ENCODE measurements at places on chromosomes 5 and 9. TPM values are rescaled to one million over a fixed set of nuclear protein-coding genes. Genes with fewer than 3 reads are reported as not detected.

DNA sequence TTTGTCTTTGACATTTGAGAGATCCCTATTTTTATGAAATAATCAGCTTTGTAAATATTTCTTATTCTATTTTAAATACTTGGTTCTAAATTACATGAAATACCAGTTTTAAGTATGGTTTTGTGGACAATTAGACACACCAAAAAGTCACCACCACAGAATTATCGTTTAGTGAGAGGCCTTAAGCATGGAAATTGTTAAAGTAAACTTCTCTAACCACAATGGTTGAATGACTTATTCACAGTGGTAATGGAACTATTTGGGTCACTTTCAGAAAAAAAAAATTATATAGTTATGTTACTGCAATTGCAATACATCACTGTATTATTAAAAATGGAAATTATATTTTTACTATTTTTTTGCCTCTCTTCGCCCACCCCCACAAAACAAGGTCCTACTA is 1252.5 kb downstream of the EFNA5 start:
- DNase-seq: peak; percentile 55

DNA sequence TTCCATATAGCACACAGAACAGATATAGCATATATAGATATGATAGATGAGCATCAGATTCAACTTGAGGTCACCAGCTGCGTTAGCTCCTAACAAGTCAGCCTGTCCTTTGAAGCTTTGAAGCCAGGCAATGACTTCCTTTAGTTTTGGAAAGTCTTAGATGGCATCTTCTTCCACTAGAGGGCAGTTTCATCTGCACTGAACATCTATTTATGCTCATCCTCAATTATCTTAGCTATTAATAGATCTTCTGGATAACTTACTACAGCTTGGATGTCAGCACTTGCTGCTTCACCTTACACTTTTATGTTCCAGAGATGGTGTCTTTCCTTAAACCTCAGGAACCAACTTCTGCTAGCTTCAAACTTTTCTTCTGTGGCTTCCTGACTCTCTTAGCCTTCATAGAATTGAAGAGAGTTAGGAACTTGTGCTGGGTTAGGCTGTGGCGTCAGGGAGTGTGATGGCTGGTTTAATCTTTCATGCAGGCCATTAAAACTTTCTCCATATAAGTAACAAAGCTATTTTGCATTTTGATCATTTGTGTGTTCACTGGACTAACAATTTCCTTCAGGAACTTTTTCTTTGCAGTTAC is 1401.4 kb downstream of the EFNA5 start:
- peak; percentile 24 for DNase-seq

DNA sequence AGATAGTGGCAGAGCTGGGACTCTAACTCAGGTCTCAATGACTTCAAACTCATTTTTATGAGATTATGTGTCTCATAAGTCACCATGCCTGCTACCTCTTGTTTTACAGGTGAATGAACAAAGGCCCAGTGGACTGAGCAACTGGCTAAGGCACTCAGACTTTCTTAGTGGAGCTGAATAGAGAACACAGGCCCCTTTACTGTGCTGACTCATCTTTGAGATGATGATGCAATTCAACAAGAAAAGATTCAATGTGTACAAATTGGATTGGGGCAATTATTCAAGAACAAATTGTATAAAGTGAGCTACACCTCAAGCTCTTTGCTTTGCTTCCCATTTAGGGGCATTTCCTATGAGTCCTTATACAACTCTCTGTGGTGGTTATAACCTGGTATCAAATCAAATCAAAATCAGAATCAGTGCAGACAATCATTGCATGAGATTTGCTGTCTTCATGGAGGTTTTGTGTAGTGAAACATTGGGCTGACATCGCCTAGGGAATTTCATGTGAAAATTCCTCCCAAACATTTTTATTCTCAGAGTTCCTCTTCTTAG is 84.3 kb upstream of the PPP2R2B start:
- DNase-seq: peak; percentile 15

- DNase-seq: no peak
Measured at GRCh38 chr9:76101491-76101890, 211.0 kb downstream of the PCSK5 start.

- no peak for DNase-seq
Measured at GRCh38 chr5:22488427-22488826, 364.7 kb downstream of the CDH12 start.

NOXA1 gene
- total RNA-seq: not detected

GRCh38 chr5:56815658-56816545 is 553 bp downstream of the MAP3K1 start:
- peak; percentile 40 for DNase-seq

GRCh38 chr5:119019949-119020348 is 31.6 kb upstream of the DTWD2 start:
- DNase-seq: peak; percentile 49

- peak; percentile 59 for DNase-seq
Measured at GRCh38 chr9:95131023-95131943, 186.2 kb downstream of the FANCC start.

GLRA1 gene
- total RNA-seq: not detected

GRCh38 chr9:129472651-129473102 is 148.2 kb downstream of the C9orf50 start:
- DNase-seq: peak; percentile 71

DNA sequence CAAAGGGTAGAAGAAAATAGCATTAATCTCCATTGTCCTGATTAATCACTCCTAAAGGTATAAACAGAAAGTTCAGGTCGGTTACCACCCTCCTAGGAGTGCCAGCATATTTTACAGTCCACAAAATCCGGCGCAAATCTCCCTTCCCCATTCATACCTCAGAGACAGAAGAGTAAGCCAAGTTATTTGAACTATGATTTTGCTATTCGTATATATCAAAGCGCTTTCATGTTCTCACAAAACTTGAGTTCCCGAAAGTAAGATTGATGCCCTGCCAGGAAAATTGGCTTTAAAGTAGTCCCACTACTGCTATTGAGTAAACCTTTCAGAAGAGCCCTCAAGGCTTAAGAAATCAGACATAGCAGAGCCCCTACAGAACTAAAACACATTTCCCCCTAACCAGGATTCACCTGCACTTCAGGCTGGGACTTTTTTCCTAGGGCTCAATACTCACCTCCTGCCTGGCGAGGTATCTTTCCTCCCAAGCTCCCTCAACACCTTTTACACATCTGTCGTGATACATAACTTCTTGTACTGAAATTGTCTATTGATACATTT is 21.8 kb upstream of the TRIM36 start:
- no peak for DNase-seq

DNA sequence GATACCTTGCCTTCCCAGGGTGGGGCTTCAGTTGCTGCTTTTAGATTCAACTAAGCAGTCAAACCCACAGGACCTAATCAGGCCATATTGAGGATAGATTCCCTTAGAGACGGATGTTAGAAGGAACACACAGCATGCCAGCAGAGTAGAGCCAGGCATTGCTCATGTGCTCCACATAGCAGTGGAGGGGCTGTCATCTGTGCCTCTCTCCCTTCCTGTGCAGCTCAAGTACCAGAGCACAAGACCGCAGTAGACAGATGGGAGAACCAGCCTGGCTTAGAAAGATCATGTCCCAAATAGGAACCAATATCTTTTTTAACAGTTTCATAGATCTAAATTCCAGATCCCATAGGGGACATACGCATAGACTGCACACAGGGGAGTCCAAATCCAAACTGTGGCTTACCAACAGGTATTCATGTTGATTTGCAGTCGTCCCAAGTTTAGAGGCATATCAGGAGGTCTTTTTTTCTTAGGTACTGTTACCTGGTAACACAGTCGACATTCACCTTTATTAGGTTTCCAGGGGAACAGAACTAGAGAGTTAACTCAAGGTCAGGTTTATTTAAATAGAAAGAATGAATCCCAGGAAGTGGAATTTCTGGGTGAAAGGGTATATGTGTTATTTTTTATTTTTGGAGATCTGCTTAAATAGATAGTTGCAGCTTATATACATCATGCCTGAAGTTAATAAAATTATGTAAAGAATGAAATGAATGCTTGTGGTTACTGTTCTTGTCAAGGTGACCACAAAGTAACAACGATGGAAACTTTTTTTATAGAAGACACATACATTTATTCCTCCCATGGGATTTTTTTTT is 43.5 kb upstream of the PCAT7 start:
- DNase-seq: no peak

SPDL1 gene
- 87.6 TPM for total RNA-seq

DNA sequence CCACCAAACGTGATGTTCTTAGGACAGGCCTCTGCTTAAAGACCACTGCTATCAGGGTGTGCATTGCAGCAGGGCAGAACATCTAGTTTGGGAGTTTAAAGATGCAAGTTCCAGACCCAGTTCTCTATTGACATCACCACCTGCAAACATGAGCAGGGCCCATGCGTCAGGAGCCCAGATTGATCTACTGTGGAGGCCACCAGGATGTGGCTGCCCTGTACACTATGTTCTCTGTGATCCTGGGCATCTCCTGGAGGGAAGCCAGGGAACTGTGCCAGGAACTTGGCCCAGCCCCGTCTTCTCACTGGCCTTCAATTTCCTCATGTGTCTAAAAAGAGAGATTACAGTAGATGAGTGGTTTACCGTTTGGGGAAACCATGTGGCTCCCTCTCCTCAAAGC is 87.1 kb downstream of the PDE6A start:
- peak; percentile 75 for DNase-seq

KLF4 gene
- 5.0 TPM for total RNA-seq

DNA sequence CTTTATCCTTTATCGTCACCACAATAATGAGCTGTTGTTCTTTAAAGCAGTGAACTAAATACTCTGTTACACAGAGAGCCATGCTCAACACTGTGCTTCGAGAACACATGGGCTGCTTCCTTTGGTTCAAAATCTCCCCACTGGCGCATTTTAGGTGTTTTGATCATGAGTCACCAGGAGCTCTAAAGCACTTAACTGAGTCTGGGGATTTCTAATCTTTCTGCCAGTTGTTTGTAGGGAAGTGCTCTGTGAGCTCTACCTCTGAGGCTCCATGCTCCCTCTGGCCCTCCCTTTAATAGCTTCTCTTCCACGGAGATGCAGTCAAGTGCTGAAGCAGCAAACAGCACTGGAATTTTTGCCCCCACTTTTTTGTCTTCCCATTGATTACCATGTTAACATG is 17.0 kb downstream of the ERAP2 start:
- peak; percentile 88 for DNase-seq

GRCh38 chr9:130110166-130110565 is 56.5 kb downstream of the GPR107 start:
- DNase-seq: peak; percentile 10

TICAM2 gene
- 6.4 TPM for total RNA-seq

DNA sequence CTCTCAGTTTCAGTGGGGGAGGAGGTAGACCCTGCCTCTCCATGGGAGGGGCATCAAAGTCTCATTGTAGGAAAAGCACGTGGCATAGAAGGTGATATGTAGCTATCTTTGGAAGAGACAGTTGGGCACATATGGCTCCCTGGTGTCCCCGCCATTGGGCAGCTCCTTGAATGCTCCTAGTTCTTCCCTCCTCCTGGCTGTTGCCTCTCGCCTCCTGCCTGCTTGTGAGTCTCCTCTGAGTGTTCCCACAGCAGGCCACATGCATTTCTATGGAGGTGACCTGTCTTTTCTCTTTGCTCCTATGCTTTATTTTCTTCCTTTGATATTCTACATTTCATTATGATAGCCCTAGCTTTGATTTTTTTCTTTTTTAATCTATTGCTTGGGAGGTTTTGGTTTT is 138.5 kb downstream of the ARHGAP26 start:
- no peak for DNase-seq

TRIM23 gene
- total RNA-seq: 14.9 TPM

TLX3 gene
- total RNA-seq: 1.9 TPM

ADCY2 gene
- total RNA-seq: under 0.01 TPM

- DNase-seq: peak; percentile 7
Measured at GRCh38 chr5:172659909-172660628, 19.0 kb downstream of the NEURL1B start.

WHRN gene
- total RNA-seq: 1.7 TPM

Data from RPMI7951 (cell line).